ENCODE measurements at places on chromosomes 1 and 21.
A peak's percentile ranks its signal among the peaks of the same experiment; 100 is the strongest.

DNA sequence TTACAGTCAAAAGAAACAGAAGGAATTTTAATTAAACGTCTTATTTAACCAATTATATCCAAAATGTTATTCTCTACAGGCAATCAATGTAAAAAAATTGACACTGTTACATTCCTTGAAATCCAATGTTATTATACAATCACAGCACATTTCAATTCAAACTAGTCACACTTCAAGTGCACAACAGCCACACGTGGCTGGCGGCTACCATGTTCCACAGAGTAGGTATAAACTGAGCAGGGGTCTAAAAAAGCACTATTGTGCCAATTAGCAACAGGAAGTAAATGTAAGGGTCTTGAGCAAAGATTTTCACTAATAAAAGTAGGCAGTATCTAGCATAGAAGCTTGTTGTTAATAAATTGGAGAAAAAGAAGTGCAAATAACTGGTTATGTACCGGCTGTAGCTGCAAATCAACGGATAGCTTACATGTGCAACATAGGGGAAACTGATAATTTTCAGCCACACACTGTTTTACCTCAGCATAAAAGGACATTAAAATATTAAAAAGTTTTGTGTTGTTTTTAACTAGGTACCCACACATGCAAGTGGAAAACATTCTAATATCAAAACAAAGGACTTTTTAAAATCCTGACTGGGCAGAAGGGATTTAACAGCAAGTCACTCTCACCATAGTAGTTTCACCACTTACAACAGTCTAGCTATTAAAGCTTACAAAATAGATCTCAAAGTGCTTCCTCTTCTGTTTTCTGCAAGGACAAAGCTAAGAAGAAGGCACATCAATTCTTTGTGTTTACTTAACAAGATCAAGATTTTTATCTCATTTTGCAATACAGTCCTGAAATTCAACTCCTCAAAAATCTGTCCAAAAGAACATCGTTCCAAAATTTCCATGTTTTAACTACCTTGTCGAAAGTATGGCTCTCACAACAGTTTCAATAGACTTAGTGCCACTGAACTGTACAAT, 2.5 kb downstream of the CSDE1 start:
- no peak for DNase-seq

GRCh38 chr21:45900034-45900868, 81.3 kb upstream of the COL6A1 start:
- no peak for DNase-seq

GRCh38 chr1:9596415-9597123, 7.9 kb downstream of the TMEM201 start:
- no peak for DNase-seq

DNA sequence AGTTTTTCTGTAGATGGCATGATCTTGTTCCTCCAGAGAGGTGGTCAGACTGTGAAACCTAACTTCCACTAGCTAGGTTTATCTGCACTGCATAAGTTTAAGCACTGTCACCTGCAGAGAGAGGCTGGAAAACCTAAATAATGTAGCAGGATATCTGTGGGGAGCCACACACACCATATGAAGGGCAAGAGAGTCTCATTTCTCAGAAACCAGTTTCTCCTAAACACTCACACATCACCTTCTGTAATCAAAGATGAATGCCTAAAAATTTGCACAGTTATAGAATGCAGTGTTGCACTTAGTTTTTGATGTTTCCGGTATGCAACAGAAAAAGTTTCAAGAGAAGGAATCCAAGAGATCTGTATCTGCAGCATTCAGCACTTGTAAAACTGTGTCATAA, 654.6 kb downstream of the ADGRL2 start:
- no peak for DNase-seq

GRCh38 chr1:182952677-182953444, at the start of gene SHCBP1L:
Gene SHCBP1L (minus strand): TSS chr1:182953166. CDS start chr1:182953133, 33 bp downstream.
- peak; percentile 15 for DNase-seq

GRCh38 chr1:175035865-175036264, 12.6 kb upstream of the MRPS14 start:
- no peak for DNase-seq

DNA sequence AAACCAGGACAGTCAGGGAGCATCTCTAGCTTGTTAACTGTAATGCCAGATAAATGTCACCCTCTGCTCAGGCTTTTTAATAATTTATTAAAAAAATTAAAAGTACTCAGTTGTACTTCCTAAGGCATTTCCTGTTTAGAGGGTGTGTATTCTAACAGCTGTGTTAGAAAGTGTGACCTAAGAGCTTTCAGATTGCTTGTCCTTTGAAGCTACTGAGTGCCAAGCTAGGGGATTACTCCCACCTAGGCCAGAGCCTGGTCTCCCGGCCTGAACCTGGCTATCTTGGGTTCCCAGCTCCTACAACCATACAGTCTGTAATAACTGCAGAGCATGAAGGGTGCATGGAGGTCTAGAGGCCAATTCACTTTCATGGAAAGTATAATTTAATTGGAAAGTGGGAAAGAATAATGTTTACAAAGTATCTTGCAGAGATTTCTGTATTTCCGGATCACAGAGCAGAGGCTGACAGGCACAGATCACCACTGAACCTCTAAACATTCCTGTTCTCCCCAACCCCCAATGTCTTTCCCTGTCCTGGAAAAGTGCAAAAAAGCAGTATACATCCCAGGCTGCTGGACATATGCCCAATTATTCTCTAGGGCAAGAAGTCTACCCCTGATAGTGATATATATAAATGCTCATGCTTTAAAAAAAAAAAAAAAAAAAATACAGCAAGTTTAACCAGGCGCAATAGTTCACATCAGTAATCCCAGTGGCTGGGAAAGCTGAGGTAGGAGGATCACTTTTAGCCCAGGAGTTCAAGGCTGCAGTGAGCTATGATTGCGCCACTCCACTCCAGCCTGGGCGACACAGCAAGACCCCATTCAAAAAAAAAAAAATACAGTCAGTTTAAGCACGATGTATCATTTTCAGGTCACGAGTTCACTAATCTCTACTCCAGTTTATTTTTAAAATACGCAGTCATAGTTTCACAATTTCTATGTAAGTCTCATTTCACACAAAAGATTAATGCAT, 36.7 kb upstream of the RAP1A start:
- no peak for DNase-seq

- DNase-seq = no peak
Measured at GRCh38 chr1:41446851-41447610, 37.5 kb downstream of the EDN2 start.

- DNase-seq = no peak
Measured at GRCh38 chr1:57483954-57484353, 60.1 kb upstream of the DAB1 start.

DNA sequence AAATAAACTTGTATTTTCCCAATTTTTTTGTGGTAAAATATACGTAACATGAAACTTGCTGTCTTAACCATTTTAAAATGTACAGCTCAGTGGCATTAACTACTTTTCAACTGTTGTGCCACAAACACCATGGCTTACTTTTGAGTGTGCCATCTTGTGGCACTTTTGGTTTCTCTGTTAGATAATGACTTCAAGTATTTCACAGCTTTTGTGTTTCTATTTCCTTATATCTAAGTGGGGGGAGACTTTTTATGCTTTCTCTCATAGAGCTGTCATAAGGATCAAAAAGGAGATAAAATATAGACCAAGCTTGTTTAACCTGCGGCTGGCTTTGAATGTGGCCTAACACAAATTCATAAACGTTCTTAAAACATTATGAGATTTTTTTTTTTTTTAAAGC, 44.3 kb downstream of the CDC14A start:
- DNase-seq = peak; percentile 35

DNA sequence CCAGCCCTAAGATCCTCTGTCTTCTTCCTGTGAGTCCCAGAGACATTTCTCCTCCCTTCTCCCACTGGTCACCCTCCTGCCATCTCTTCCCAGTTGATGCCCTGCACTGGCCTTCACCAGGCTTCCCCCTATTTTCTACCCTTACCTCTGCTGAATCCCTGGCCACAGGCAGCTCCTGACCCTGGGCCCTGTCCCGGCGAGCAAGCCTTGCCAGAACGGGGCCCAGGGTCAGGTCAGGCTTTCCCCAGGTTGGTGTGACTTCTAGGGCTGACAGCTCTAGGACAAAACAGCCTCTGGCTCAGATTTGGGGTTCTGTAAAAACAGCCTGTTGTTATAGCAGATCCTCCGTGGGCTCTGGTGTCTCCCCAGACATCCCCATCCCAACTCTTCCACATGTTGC, 52.7 kb upstream of the A3GALT2 start:
- DNase-seq = no peak

GRCh38 chr1:161421456-161421855, 53.8 kb upstream of the CFAP126 start:
- DNase-seq = no peak

GRCh38 chr21:31658053-31658452, 1.4 kb upstream of the SOD1 start:
- no peak for DNase-seq

- DNase-seq = no peak
Measured at GRCh38 chr1:25932321-25932720, 26.1 kb upstream of the STMN1 start.

- no peak for DNase-seq
Measured at GRCh38 chr1:209443361-209443931, 140.1 kb upstream of the CAMK1G start.

DNA sequence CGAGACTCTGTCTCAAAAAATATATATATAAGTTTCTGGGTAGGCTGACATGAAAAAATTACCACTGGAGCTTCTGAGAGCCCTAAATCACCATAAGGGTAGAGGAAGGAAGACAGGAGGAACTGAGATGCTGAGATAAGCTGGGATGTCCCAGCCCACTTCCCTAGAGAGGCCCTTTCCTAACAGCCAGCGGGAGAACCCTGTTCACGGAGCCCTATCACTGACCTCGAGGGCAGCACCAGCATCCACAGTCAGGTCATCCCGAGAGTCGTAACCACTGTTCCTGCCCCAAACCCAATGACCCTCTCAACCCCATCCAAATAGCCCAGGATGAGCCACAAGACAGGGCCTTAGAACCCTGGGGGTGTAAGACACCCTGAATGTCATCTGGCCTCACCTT, 77.5 kb downstream of the CD34 start:
- DNase-seq = no peak

- no peak for DNase-seq
Measured at GRCh38 chr1:7401814-7402547, 369.1 kb upstream of the VAMP3 start.

GRCh38 chr1:77925956-77926355, 37.5 kb downstream of the NEXN start:
- DNase-seq = no peak

GRCh38 chr1:119582801-119583200, 65.3 kb downstream of the ZNF697 start:
- peak; percentile 53 for DNase-seq

GRCh38 chr1:191460234-191460633, 698.0 kb upstream of the RGS18 start:
- DNase-seq = no peak

GRCh38 chr1:33872275-33872674, 8.4 kb downstream of the HMGB4 start:
- no peak for DNase-seq

- DNase-seq = no peak
Measured at GRCh38 chr1:67534627-67535065, 104.4 kb upstream of the SERBP1 start.

DNA sequence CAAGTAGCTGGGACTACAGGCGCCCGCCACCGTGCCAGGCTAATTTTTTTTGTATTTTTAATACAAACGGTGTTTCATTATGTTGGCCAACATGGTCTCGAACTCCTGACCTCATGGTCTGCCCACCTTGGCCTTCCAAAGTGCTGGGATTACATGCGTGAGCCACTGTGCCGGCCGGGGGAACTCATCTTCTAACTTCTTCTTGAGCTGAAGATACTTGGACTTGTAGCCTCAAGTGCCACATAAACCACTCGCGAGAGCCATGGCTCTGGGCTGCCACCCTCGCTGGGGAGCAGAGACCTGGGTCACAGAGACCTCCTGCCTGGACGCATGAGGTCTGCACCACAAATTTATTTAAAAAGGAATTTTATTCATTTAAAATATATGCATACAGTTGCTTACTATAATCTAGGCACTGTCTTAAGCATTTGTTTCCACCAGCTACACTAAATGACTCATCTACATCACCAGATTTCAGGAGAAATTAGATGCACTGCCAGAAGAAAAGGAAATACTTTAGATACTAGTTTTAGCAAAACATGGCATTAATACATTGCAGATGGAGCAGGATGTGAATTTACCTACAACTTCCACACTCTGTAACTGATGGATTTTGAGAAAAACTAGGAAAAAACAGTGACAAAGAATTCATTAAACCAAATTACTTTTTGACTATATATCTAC, 29.9 kb upstream of the PUM1 start:
- DNase-seq = no peak

DNA sequence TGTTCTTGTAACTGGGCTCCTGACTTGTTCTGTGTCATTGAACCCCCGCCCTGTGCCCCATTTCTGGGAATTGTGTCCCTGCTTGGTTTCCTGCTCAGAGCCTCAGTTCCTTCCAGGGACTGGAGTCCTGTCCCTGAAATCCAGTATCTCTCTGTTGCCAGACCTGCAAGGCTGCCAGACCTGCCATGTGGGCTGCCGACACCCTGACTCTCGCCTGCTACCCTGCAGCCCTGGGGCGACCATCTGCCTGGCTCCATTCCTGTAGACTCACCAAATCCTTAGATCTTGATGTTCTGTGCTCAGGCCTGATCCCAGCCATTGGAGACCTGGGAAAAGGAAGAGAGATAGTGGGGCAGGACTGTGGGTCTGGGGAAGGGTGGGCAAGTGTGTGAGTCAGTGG, 383.3 kb upstream of the PROX1 start:
- DNase-seq = no peak

GRCh38 chr1:78468521-78468920, 22.3 kb upstream of the PTGFR start:
- no peak for DNase-seq

GRCh38 chr21:20030390-20030789, 967.8 kb upstream of the NCAM2 start:
- no peak for DNase-seq

DNA sequence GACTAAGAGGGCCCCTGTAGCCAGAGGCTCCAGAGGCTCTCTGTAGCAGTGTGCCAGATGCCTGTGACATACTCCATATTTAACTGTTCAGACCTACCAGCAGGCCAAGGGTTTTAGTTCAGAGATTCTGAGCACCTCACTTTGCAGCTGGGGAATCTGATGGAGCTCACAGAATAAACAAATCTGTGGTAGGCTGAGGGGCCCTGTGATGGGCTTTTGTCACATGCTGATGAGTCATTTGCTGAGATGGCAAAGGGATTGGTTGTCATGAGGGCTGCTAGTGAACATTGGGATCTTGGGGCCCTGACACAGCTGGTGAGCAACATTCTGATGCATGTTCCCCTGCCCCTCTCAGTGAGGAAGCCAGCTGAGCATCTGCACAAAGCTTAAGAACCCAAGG, 482.2 kb downstream of the CAMTA1 start:
- DNase-seq = no peak

Data from activated naive CD4-positive, alpha-beta T cell treated with anti-CD3 and anti-CD28 coated beads for 36 hours (primary cell).